ENCODE measurements at places on chromosomes 1 and 21. TPM values are rescaled to one million over a fixed set of nuclear protein-coding genes. Genes with fewer than 3 reads are reported as not detected.

Gene PCBP3
- total RNA-seq = 0.18 TPM

Gene GRIK3
- total RNA-seq = not detected

Gene CHAF1B
- 2.1 TPM for total RNA-seq

Gene SPRR2G
- total RNA-seq = not detected

Gene RAB42
- total RNA-seq = 0.81 TPM

Gene LCE2B
- total RNA-seq = not detected

Gene NDUFS2
- total RNA-seq = 174 TPM

Gene SH2D2A
- 0.09 TPM for total RNA-seq

Gene LHX8
- total RNA-seq = not detected

Gene VCAM1
- total RNA-seq = 11.7 TPM

Gene KPRP
- total RNA-seq = not detected

Gene IFFO2
- total RNA-seq = 26.6 TPM

Gene SLC25A34
- 0.38 TPM for total RNA-seq

Gene C1orf116
- total RNA-seq = not detected

Gene OR2G6
- total RNA-seq = not detected

Gene SPRR2A
- not detected for total RNA-seq

Gene MARCKSL1
- 76.6 TPM for total RNA-seq

Gene CSMD2
- 0.28 TPM for total RNA-seq

Gene NUDT4B
- 8.1 TPM for total RNA-seq

Gene SMG5
- total RNA-seq = 61.2 TPM

Gene MARK1
- 1.7 TPM for total RNA-seq

Gene FMOD
- total RNA-seq = 0.47 TPM

Gene LCE1E
- not detected for total RNA-seq

Gene STUM
- total RNA-seq = not detected

Gene CCDC185
- total RNA-seq = not detected

Gene CBS
- 7.4 TPM for total RNA-seq

Gene CLCA4
- total RNA-seq = not detected

Gene NBPF26
- total RNA-seq = 6.4 TPM

Gene GRIK1
- total RNA-seq = not detected

Gene FCRL5
- total RNA-seq = not detected

Gene FUCA1
- 6.6 TPM for total RNA-seq

Gene LAMB3
- 21.8 TPM for total RNA-seq

Gene NEGR1
- 4.8 TPM for total RNA-seq

Gene PLA2G2C
- total RNA-seq = not detected

Gene SPRR1B
- not detected for total RNA-seq

Gene OLIG2
- total RNA-seq = not detected

Gene MTARC1
- 2.2 TPM for total RNA-seq

Gene RNU1-4
- total RNA-seq = 5,329 TPM

Gene CD5L
- total RNA-seq = not detected

Gene CTSS
- total RNA-seq = 12.9 TPM

Gene LIN9
- 4.7 TPM for total RNA-seq

Gene CLCA1
- total RNA-seq = not detected

Gene FCGR1A
- not detected for total RNA-seq

Gene S100B
- not detected for total RNA-seq
